Activated naive CD8-positive, alpha-beta T cell treated with anti-CD3 and anti-CD28 coated beads, Interleukin-2, amount 10 ng/mL, durations not matched to agents 7 days and 5 days (primary cell): ENCODE measurements at places on chromosomes 3 and 15.
A peak's percentile ranks its signal among the peaks of the same experiment; 100 is the strongest.

DNA sequence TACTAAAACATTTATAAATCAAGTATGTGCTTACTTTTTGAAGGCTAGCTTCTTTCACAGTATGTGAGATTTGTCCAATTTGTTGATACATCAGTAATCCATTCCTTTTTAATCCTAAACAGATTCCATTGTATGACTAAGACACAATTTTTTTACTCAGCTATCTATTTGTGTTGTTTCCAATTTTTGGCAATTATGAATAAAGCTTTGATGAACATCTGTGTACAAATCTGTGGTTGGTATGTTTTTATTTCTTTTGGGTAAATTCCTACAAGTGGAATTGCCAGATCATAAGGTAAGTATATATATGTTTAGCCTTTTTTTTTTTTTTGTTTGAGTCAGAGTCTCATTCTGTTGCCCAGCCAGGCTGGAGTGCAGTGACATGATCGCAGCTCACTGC is 56.2 kb upstream of the VEPH1 start:
- H3K4me3 ChIP-seq = no peak overlapping the region
- no peaks in the 10 kb centered on the region for H3K36me3 ChIP-seq

DNA sequence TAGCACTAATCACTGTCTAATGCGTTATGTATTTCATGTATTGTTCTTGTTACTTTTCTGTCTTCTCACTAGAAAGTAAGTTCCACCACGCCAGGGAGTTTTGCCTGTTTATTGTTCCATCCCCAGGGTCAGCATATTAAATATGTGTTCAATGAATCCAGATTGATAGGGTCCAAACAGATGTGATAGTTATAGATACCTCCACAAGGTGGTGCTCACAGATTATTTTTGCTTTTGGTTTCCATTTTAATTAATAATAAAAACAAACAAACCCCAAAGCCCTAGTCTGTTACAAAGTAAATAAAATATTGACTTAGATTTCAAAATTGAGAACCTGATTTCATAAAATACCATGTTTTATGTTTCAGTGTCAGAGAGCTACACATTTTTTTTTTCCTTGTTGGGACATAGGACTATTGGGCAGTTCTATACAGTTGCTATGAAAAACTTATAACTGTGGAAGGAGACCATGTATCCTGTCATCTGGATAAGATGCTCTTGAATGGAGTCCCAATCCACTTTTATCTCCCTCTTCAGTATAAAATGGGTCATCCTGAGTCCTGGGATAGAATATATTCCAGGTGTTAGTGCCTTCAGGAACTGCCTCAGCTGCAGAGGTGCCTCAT is 12.4 kb downstream of the OTOL1 start:
- no peaks in the 10 kb centered on the region for H3K27me3 ChIP-seq
- no peaks in the 10 kb centered on the region for H3K4me1 ChIP-seq
- H3K4me3 ChIP-seq = no peak overlapping the region
- H3K27ac ChIP-seq = no peak overlapping the region
- no peaks in the 10 kb centered on the region for H3K36me3 ChIP-seq
- no peak for DNase-seq

DNA sequence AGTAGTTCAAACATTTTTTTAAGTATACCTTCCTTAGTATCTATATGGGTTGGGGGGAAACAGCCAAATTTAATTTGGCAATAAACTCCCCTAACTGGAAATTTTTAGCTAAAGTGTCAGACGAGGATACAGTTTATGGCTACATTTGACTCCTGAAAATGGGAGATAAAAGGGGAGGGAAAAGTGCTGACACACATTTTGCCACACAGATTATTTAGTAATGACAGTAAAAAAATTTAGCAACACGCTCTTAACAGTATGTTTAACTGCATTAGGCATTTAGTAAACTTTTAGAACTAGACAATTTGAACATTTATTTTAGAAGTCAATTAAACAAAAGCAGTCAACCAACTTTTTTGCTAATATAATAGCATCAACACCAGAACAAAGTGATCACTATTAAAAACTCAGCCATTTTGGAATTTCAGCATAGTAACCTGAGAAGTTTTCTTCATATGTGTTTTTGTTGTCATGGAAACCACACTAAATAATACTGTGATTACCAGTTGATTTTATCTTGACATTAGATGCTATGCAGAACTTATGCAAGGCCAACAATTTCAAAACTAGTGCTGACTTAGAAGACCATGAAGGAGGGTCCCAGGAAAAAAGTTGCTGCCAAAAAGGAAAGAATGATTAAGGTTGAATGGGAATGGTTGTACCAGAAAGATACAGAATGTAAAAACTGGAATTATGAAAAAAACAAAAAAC is 47.0 kb upstream of the TFG start:
- H3K36me3 ChIP-seq = peaks cover 2% of the 10 kb centered on the region
- H3K27ac ChIP-seq = no peak overlapping the region
- no peak for DNase-seq
- peaks cover 7% of the 10 kb centered on the region for H3K27me3 ChIP-seq

DNA sequence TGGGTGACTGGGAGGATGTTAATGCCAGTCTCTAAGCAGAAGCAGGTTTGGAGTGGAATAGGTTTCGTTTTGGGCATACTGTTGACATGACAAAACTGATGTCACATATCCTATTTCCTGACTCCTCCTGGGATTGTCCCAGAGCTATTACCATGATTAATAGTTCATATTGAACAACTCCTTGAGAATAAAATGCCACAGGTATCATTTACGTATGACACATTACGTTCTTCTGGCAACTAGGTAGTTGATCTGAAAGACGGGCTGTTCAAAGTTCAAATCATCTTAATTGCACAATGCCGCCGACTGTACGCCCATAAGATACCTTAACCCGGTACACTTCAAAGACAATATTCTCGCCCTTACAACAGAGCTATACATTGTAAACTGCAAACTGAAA is 1.4 kb upstream of the RAB5A start:
- H3K36me3 ChIP-seq = peaks cover 14% of the 10 kb centered on the region
- H3K4me3 ChIP-seq = peak overlapping the region; percentile 100
- H3K27me3 ChIP-seq = no peaks in the 10 kb centered on the region
- no peak for DNase-seq

GRCh38 chr15:40942878-40943277 is 10.4 kb upstream of the CHAC1 start:
- H3K27ac ChIP-seq = peak overlapping the region; percentile 18
- no peak for DNase-seq
- H3K4me3 ChIP-seq = peak overlapping the region; percentile 74
- H3K27me3 ChIP-seq = no peaks in the 10 kb centered on the region
- no peaks in the 10 kb centered on the region for H3K36me3 ChIP-seq

- H3K36me3 ChIP-seq = no peaks in the 10 kb centered on the region
- no peak overlapping the region for H3K4me3 ChIP-seq
- no peak overlapping the region for H3K27ac ChIP-seq
- peaks cover 2% of the 10 kb centered on the region for H3K4me1 ChIP-seq
- DNase-seq = no peak
- H3K27me3 ChIP-seq = peaks cover 3% of the 10 kb centered on the region
Observed at GRCh38 chr3:19190126-19190525, 41.8 kb downstream of the KCNH8 start.

GRCh38 chr3:146813496-146813895 is 208.3 kb upstream of the PLSCR5 start:
- no peak overlapping the region for H3K4me3 ChIP-seq
- DNase-seq = no peak
- no peaks in the 10 kb centered on the region for H3K27me3 ChIP-seq
- no peaks in the 10 kb centered on the region for H3K4me1 ChIP-seq
- no peaks in the 10 kb centered on the region for H3K36me3 ChIP-seq

GRCh38 chr3:184017672-184018423 is at the start of gene ABCC5:
Gene ABCC5 (minus strand): TSS chr3:184017884. CDS start chr3:184014392, 3,492 bp downstream.
- DNase-seq = peak; percentile 84
- no peaks in the 10 kb centered on the region for H3K36me3 ChIP-seq
- peaks cover 11% of the 10 kb centered on the region for H3K27me3 ChIP-seq
- H3K27ac ChIP-seq = peak within 1 kb of the TSS; percentile 86

DNA sequence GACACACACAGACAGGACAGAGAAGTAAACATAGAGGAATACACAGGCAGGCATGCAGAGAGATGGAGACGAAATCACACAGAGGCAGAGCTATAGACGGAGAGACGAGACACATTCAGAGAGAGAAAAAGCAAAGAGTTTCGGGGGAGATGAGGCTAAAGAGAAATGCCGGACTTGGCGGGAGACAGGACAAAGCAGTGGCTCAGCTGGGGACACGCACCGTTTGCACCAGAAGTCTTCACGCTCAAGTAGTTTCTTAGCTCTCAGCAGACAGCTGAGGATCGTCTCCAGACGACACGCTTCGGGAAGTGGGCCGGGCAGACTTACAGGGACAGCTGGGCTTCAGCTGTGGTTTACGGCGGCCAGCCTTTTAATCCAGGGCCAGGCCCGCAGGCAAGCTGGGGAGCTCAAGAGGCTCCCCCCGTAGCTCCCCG is 56.2 kb upstream of the DLG1 start:
- no peak overlapping the region for H3K4me3 ChIP-seq
- no peaks in the 10 kb centered on the region for H3K36me3 ChIP-seq
- peaks cover 3% of the 10 kb centered on the region for H3K27me3 ChIP-seq
- no peak overlapping the region for H3K27ac ChIP-seq

- H3K4me3 ChIP-seq = no peak overlapping the region
- H3K27me3 ChIP-seq = peaks cover 32% of the 10 kb centered on the region
- no peaks in the 10 kb centered on the region for H3K36me3 ChIP-seq
- peaks cover 2% of the 10 kb centered on the region for H3K4me1 ChIP-seq
- no peak overlapping the region for H3K27ac ChIP-seq
Observed at GRCh38 chr15:69939513-69940440, 157.9 kb downstream of the TLE3 start.

DNA sequence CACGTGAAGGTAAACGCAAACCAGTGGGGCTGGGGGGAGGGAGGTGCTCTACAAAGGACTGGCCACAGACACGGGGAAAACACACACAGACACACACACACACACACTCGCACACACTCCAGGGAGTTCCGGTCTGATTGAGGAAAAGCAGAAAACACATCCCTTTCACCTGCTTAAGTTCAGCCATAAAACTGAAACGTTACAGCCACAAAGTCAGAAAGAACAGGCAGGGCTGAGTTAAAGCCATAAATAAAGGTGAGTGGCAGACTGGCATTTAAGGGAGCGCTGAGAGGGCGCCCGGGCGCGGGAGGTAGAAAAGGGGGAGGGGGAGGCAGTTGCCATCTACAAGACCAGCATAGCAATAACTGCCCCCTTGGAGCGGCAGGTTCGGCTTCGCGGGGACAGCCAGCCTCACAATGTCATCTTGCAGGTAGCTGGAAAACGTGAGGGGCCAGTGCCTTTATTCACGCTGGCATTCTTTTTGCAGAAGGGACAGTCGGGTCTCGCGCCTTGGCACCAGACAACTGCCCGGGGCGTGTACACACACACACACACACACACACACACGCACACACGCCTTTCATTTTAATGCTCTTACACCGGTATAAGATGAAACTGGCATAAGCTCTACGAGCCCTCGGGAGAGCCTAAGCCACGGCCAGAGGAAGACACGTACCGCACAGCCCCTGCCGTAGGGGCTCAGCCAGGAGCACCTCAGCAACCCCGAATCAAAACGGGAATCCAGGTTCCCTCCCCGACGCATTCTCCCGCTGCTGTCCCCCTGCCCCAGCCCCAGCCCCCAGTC is 866 bp downstream of the TNIK start:
- H3K27ac ChIP-seq = peak overlapping the region; percentile 90
- H3K4me3 ChIP-seq = peak overlapping the region; percentile 93

GRCh38 chr3:107110596-107111305 is 266.5 kb upstream of the CCDC54 start:
- H3K4me1 ChIP-seq = no peaks in the 10 kb centered on the region
- no peak for DNase-seq
- no peak overlapping the region for H3K4me3 ChIP-seq
- H3K27ac ChIP-seq = no peak overlapping the region
- no peaks in the 10 kb centered on the region for H3K36me3 ChIP-seq
- H3K27me3 ChIP-seq = no peaks in the 10 kb centered on the region

- H3K36me3 ChIP-seq = no peaks in the 10 kb centered on the region
- no peak overlapping the region for H3K4me3 ChIP-seq
- H3K4me1 ChIP-seq = no peaks in the 10 kb centered on the region
- H3K27me3 ChIP-seq = peaks cover 3% of the 10 kb centered on the region
- DNase-seq = no peak
- no peak overlapping the region for H3K27ac ChIP-seq
Observed at GRCh38 chr15:56794553-56795329, 61.4 kb upstream of the ZNF280D start.

GRCh38 chr3:64539451-64540196 is 148.2 kb downstream of the ADAMTS9 start:
- no peaks in the 10 kb centered on the region for H3K36me3 ChIP-seq
- H3K4me1 ChIP-seq = no peaks in the 10 kb centered on the region

DNA sequence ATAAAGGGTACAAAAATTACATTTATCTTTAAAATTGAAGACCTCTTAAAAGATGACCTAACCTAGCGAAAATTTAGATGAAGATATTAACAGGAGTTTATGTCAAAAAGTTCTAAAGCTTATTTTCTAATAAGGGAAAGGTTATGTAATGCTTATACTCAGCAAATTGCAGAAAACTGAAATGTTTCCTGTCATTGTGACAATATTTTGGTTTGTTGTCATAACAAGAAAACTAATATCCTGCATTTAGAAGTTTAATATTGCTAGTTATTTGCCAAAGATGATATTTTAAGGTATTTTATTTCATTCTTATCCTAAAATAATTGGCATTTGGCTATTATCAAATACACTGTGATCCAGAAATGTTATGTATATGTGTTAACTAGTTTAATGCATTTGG is 294.5 kb downstream of the C3orf38 start:
- no peaks in the 10 kb centered on the region for H3K4me1 ChIP-seq
- no peak overlapping the region for H3K27ac ChIP-seq
- no peaks in the 10 kb centered on the region for H3K27me3 ChIP-seq
- no peak overlapping the region for H3K4me3 ChIP-seq

DNA sequence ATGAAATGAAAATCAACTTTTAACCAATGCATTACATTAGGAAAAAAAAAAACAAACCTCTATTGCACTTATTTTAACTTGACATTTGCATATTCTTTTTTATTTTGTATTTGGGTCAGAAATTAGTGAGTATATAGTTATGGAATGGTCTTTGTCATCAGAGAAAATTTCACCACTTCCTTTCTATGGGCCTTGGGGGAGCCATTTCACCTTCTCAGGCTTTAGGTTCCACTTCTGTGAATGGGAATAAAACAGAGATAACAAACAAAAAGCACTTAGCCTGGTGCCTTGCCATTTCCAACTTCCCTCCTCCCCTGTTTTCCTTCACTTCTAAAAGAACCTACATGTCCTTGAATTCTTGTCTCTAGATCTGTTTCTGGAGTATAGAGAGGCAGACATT is 168.0 kb upstream of the STT3B start:
- peaks cover 2% of the 10 kb centered on the region for H3K36me3 ChIP-seq
- no peak overlapping the region for H3K4me3 ChIP-seq
- H3K27me3 ChIP-seq = no peaks in the 10 kb centered on the region
- no peak for DNase-seq

DNA sequence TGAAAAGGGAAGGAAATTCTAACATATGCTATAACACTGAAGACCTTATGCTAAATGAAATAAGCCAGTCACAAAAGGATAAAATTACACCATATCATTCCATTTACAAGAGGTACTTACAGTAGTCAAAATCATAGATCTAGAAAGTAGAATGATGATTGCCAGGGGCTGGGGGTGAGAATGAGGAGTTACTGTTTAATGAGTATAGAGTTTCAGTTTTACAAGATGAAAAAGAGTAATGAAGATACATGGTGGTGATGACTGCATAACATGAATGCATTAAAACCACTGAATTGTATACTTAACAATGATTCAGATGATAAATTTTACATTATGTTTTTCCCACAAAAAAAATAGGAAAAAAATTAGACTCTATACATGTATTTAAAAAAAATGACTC is 152.6 kb downstream of the SCAPER start:
- no peak overlapping the region for H3K27ac ChIP-seq
- DNase-seq = no peak
- no peaks in the 10 kb centered on the region for H3K27me3 ChIP-seq
- no peaks in the 10 kb centered on the region for H3K4me1 ChIP-seq
- H3K36me3 ChIP-seq = peaks cover 33% of the 10 kb centered on the region
- no peak overlapping the region for H3K4me3 ChIP-seq
